ENCODE measurements at places on chromosomes 13 and 19.

GRCh38 chr13:35841060-35841521 lies 290.1 kb downstream of the DCLK1 start:
- no peak for DNase-seq
- H3K4me1 ChIP-seq: no peaks in the 10 kb centered on the region
- H3K36me3 ChIP-seq: no peaks in the 10 kb centered on the region
- H3K27me3 ChIP-seq: no peaks in the 10 kb centered on the region
- no peak overlapping the region for H3K27ac ChIP-seq
- no peak overlapping the region for H3K4me3 ChIP-seq

DNA sequence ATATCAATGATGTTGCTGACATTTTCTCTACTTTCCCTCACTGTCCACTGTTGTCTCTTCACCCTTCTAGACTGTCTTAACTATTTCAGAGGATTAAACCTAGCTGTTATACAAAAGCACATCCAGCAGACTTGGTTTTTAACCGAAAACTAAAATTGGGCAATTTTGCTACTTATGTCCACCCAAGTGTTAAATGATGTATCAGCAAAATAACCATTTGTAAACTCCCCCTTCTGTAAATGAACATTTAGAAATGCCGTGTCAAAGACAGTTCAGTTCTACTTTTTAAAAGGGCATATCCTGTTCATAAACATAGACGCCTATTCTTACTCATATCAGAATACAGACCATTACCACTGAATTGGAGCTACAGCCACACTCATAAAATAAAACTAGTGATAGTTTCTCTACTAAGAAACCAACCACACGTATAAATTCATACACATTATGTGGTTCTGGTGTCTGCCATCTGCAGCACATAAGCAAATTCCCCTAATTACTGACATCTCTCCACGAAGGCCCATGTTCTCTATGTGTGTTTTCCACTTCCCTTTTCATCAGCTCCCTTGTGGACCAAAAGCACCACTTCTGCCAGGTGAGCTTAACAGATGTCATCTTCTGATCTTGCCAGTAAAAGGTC lies 1091.8 kb downstream of the PCDH9 start:
- no peaks in the 10 kb centered on the region for H3K27me3 ChIP-seq
- H3K27ac ChIP-seq: no peak overlapping the region
- H3K4me3 ChIP-seq: no peak overlapping the region
- no peaks in the 10 kb centered on the region for H3K36me3 ChIP-seq
- no peak for DNase-seq

DNA sequence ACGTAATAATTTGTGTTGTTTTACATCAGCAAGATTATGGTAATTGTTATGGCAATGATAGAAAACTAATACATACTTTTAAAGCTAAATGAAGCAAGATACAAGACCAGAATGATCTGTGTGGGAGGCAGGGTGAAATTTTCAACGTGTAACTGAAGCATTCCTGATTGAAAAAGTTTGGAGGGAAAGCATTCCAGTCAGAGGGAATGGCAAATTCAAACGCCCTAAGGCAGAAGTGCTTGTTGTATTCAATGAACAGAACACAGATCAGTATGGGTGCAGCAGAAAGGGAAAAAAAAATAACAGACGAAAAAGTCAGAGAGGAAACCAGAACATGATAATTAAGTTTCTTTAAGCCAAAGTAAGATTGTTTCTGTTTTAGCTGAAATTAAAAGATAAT lies 928.5 kb upstream of the SLITRK1 start:
- H3K4me1 ChIP-seq: no peaks in the 10 kb centered on the region
- no peak for DNase-seq
- H3K36me3 ChIP-seq: no peaks in the 10 kb centered on the region
- H3K4me3 ChIP-seq: no peak overlapping the region
- no peaks in the 10 kb centered on the region for H3K27me3 ChIP-seq

DNA sequence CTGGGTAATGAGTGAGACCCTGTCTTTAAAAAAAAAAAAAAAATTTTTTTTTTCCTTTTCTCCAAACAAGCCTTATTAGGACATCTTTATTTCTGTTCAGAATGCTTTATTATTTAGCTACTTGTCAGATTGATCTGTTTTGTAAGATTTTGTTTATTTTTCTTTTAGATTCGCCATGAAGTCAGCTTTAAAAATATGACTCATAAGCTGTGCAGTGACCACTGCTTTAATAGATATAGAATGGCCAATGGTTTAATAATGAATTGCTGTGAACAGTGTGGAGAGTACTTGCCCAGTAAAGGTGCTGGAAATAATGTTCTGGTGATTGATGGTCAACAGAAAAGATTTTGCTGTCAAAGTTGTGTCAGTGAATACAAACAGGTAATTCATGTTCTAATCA lies 47.7 kb downstream of the ZMYM2 start:
- no peak for DNase-seq
- peaks cover 10% of the 10 kb centered on the region for H3K36me3 ChIP-seq
- H3K27me3 ChIP-seq: no peaks in the 10 kb centered on the region
- no peaks in the 10 kb centered on the region for H3K4me1 ChIP-seq

GRCh38 chr13:35343417-35343816 lies 133.1 kb downstream of the MAB21L1 start:
- H3K27me3 ChIP-seq: no peaks in the 10 kb centered on the region
- no peaks in the 10 kb centered on the region for H3K36me3 ChIP-seq

- H3K4me1 ChIP-seq: no peaks in the 10 kb centered on the region
- no peak overlapping the region for H3K27ac ChIP-seq
- no peaks in the 10 kb centered on the region for H3K36me3 ChIP-seq
- H3K27me3 ChIP-seq: no peaks in the 10 kb centered on the region
These were observed 1250.7 kb downstream of the UQCRFS1 start for GRCh38 chr19:27962264-27962663.

- H3K36me3 ChIP-seq: no peaks in the 10 kb centered on the region
- H3K4me1 ChIP-seq: peaks cover 5% of the 10 kb centered on the region
- no peaks in the 10 kb centered on the region for H3K27me3 ChIP-seq
- H3K4me3 ChIP-seq: no peak overlapping the region
- DNase-seq: peak; percentile 62
These were observed 235.9 kb downstream of the PCDH20 start for GRCh38 chr13:61179741-61180140.

GRCh38 chr13:26759249-26759906 lies 1.2 kb downstream of the GPR12 start:
- H3K4me1 ChIP-seq: no peaks in the 10 kb centered on the region
- no peak overlapping the region for H3K27ac ChIP-seq
- no peak for DNase-seq

DNA sequence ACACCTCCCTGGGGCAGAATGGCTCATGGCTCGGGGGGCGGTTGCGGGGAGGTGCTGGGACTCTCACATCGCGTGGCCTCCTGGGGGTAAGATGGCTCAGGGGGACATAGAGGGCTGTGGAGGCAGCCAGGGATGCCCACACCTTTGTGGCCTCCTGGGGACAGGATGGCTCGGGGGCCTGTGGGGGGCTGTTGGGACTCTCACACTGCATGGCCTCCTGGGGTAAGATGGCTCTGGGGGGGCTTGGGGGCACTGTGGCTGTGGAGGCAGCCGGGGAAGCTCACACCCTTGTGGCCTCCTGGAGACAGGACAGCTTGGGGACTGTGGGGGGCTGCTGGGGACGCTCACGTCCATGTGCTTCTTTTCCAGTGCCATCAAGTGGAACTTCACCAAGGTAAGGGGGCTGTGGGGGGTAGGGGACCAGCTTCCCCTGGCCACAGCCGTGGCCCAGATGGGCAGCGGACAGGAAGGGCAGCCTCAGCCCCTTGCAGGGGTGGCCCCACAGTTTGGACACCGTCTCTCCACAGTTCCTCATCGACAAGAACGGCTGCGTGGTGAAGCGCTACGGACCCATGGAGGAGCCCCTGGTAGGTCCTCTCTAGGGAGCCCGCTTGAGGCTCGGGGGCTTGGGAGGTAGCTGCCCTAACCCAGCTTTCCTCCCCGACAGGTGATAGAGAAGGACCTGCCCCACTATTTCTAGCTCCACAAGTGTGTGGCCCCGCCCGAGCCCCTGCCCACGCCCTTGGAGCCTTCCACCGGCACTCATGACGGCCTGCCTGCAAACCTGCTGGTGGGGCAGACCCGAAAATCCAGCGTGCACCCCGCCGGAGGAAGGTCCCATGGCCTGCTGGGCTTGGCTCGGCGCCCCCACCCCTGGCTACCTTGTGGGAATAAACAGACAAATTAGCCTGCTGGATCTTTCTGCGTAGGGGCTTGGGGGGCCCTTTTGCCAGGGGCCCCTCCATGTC lies 2.4 kb downstream of the GPX4 start:
- no peaks in the 10 kb centered on the region for H3K27me3 ChIP-seq
- no peak overlapping the region for H3K27ac ChIP-seq
- H3K36me3 ChIP-seq: peaks cover 10% of the 10 kb centered on the region
- H3K4me1 ChIP-seq: peaks cover 26% of the 10 kb centered on the region
- no peak overlapping the region for H3K4me3 ChIP-seq

- no peaks in the 10 kb centered on the region for H3K27me3 ChIP-seq
- no peak overlapping the region for H3K4me3 ChIP-seq
- no peak for DNase-seq
These were observed 103.9 kb downstream of the ZIC5 start for GRCh38 chr13:99867535-99868257.

- no peaks in the 10 kb centered on the region for H3K27me3 ChIP-seq
- no peak overlapping the region for H3K27ac ChIP-seq
- no peaks in the 10 kb centered on the region for H3K4me1 ChIP-seq
- no peak overlapping the region for H3K4me3 ChIP-seq
- DNase-seq: no peak
These were observed 47.9 kb downstream of the DCT start for GRCh38 chr13:94431574-94431973.

- peaks cover 2% of the 10 kb centered on the region for H3K36me3 ChIP-seq
- no peak within 1 kb of the TSS for H3K4me3 ChIP-seq
- DNase-seq: no peak
- no peaks in the 10 kb centered on the region for H3K4me1 ChIP-seq
- H3K27ac ChIP-seq: no peak within 1 kb of the TSS
These were observed at the start of gene TGFBR3L for GRCh38 chr19:7914598-7915045. Gene TGFBR3L, plus strand, starts transcription at chr19:7914830.

DNA sequence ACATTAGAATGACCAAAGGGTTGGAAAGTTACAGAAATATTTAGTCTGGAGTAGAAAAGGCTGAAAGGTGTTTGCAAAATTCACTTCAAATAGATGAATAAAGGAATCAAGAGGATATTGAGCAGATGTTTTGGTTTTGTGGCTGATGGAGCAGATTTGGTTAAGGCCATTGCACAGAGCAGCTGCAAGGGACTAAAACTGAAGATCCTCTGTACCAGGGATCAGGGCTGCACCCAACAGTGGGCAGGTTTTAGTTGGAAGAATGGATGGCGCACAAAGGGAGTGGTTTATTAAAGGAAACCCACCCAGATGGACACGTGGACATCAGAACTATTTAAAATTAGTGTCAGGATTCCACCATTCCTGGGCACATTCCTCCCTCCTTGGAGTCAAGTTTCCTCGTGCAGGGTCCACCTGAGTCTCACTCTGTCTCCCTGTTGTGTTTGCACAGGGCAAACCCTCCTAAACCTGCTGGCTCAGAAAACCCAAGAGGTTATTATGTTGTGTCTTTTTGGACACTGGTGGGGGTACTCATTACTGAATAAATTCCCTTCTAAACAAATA lies 9.2 kb upstream of the UBAC2 start:
- H3K36me3 ChIP-seq: no peaks in the 10 kb centered on the region
- no peak overlapping the region for H3K4me3 ChIP-seq
- H3K4me1 ChIP-seq: no peaks in the 10 kb centered on the region

- no peak overlapping the region for H3K27ac ChIP-seq
- H3K36me3 ChIP-seq: peaks cover 16% of the 10 kb centered on the region
- H3K27me3 ChIP-seq: no peaks in the 10 kb centered on the region
- H3K4me1 ChIP-seq: no peaks in the 10 kb centered on the region
These were observed 7.3 kb upstream of the CEACAM19 start for GRCh38 chr19:44663996-44664395.

DNA sequence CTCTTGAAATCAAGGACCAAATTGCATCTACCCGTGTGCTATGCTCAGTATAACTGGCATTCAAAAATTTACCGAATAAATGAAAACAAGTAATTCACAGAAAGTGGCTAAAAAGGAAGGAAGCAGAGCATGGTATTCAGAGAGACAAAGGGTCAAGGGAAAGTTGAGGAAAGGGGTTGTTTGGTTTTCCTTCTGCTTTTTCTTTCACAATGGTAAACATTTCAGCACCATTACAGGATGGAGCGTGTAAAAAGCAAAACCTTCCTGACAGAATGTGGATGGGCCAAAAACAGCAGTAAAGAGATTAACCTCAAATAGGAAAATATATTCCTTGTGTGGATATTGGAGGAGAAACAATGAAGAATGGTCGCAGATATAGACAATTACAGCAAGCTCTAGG lies 14.8 kb downstream of the DIAPH3 start:
- no peak overlapping the region for H3K4me3 ChIP-seq
- no peaks in the 10 kb centered on the region for H3K27me3 ChIP-seq
- no peaks in the 10 kb centered on the region for H3K36me3 ChIP-seq
- DNase-seq: no peak
- no peaks in the 10 kb centered on the region for H3K4me1 ChIP-seq
- no peak overlapping the region for H3K27ac ChIP-seq

DNA sequence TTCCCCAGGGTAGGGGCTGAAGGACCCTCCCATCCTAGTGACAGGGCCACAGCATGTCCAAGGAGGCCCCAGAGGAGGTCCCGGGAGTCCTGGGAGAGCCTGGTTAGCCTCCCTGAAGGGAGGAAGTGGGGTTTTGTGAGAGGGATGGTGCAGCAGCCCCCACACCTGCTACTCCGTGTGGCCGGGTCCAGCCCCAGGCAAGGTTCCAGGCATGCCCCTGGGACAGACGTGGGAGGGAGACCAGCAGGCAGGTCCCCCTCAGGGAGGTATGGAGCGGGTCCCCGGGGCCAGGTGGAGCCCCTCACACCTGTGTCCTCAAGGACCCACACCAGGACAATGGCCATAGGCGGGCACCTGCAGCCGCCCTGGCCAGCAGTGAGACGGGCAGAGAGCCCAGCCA lies 1.9 kb upstream of the F7 start:
- H3K4me1 ChIP-seq: no peaks in the 10 kb centered on the region
- peaks cover 6% of the 10 kb centered on the region for H3K27me3 ChIP-seq
- no peak overlapping the region for H3K4me3 ChIP-seq
- DNase-seq: no peak
- no peaks in the 10 kb centered on the region for H3K36me3 ChIP-seq

GRCh38 chr19:39182174-39182505 lies 14.6 kb upstream of the NCCRP1 start:
- no peak overlapping the region for H3K27ac ChIP-seq
- H3K27me3 ChIP-seq: no peaks in the 10 kb centered on the region
- H3K4me1 ChIP-seq: no peaks in the 10 kb centered on the region
- no peak for DNase-seq
- H3K4me3 ChIP-seq: no peak overlapping the region

- H3K36me3 ChIP-seq: peaks cover 57% of the 10 kb centered on the region
- H3K27ac ChIP-seq: no peak overlapping the region
- no peak for DNase-seq
- H3K27me3 ChIP-seq: no peaks in the 10 kb centered on the region
These were observed 19.1 kb downstream of the ZNF473 start for GRCh38 chr19:50044922-50045321.

DNA sequence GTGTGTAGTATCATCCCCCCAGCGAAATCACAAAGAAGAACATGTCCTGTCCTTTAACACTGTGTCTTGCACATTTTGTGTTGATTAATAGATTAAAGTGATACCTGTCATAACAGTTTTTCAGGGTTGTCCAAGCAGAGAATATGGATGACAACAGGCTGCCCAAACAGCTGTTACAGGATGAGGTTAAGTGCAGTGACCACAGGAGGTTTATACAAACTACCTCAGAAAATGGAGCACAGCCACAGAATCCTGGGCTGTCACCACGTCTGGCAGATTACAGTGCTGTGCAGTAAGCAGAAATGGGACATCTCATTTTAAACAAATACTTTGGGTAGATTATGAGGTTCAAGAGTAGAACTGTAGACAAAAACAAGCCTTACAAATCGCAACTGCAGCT lies 575.6 kb downstream of the DCT start:
- no peak for DNase-seq
- H3K4me1 ChIP-seq: no peaks in the 10 kb centered on the region
- no peaks in the 10 kb centered on the region for H3K27me3 ChIP-seq
- H3K36me3 ChIP-seq: no peaks in the 10 kb centered on the region
- H3K4me3 ChIP-seq: no peak overlapping the region

GRCh38 chr19:38606131-38606530 lies 11.6 kb downstream of the MAP4K1 start:
- no peaks in the 10 kb centered on the region for H3K4me1 ChIP-seq
- no peak overlapping the region for H3K4me3 ChIP-seq
- H3K27ac ChIP-seq: no peak overlapping the region
